ENCODE measurements at places on chromosomes 16 and 17.

DNA sequence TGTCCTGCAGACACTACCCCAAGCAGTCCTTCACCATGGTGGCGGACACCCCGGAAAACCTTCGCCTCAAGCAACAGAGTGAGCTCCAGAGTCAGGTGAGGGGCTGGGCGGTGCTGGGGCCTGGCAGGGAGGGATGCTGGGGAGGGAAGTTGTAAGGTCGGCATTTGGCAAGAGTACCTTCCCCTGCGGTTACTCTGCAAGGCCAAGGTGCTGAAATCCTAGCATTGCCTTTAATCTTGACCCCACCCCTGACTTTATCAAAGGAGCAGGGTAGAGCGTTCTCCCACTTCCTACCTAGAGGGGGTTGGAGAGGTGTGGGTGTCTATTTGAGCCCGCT lies 20.5 kb downstream of the LASP1 start:
- DNase-seq = no peak

DNA sequence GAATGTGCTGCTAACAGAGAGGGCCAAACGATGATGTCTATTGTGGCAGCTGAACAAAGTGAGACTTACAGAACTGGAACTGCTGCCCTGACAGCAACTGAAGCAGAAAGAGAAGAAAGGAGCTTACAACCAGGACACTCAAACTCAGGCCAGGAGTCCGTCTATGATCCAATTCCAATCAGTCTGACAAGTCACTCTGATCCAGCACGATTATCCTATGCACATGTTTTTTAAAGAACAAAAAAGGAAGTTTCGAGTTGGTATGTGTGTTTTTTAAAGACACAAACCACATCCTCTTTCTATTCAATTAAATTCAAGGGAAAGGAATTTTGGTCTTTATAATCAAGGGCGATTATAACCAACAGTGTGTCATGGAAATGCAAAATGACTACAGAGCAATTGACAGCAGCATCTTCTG lies 42.4 kb upstream of the MTMR4 start:
- no peak for DNase-seq

- no peak for DNase-seq
Observed at GRCh38 chr16:49754495-49755312, 101.2 kb downstream of the ZNF423 start.

- no peak for DNase-seq
Observed at GRCh38 chr17:1713160-1713877, 3.1 kb upstream of the TLCD2 start.

DNA sequence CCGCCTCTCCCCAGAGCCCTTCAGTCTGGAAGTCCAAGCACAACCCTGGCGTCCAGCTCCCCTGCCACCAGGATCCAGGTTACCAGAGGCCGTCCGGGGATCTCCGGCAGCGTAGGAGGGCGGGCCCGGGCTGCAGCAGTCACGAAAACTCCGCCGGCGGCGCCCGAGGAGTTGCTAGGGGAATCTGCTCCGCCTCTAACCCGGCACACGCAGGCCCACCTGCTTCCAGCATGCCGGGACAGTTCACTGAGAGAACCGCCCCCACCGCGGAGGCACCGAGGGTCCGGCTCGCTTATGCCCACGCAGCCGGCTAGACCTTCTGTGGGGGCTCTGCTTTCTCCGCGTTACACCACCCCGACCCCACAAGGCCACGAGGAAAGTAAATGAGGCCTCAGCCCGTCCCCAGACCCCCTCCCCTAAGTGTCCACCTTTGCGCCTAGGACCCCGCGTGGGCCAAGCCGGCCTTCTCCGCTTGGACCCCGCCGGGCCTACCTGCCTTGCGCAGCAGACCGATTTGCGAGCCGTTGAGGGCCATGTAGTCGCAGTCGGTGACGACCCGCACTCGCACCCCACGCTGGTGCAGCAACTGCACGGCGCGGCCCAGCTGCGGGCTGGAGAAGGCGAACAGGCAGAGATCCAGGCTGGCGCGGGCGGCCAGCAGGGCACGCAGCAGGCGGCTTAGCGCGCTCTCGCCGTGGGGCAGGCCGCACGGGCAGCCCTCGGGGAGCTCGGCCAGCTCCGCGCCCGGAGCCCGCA lies 587 bp downstream of the PLD6 start:
- DNase-seq = peak; percentile 53

- no peak for DNase-seq
Observed at GRCh38 chr16:4303973-4304372, 11.9 kb upstream of the GLIS2 start.

GRCh38 chr17:81934098-81934757 lies 2.9 kb downstream of the PYCR1 start:
- DNase-seq = no peak

- DNase-seq = no peak
Observed at GRCh38 chr16:82761858-82762257, 135.1 kb downstream of the CDH13 start.

DNA sequence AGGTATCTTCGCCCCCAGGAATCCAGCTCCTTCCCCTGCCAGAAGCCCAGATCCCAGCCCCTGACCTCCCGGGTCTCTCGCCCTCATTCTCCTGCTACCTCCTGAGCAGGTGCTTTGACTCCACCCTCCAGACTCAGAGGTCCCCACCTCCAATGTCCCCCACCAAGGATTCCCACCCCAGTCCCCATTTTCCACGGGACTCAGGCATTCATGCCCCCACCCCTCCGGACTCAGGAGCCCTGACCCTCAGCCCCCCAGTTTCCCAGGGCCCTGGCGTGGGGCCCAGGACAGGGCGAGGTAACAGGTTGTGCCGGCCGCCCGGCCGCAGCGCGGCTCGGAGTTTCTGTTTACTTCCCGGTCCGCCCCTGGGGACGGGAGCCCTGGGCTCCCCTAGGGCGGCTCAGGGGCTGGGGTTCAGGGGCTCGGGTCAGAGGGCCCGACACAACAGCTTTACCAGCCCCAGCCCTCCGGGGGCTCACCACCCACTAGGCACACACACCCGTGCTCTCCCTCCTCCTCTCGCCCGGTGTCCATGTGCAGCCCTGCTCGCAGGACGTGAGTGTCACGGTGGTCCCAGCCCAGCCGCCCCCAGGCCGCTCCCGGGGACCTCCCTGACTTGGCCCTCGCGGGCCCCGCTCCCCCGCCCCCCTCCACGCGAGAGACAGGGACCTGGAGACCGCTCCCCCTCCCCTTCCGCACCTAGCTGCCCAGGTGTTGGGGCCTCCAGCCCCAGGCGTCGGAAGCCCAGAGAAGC lies 595 bp downstream of the BICDL2 start:
- DNase-seq = no peak

GRCh38 chr17:67139289-67139688 lies 94.9 kb downstream of the CACNG1 start:
- DNase-seq = no peak

DNA sequence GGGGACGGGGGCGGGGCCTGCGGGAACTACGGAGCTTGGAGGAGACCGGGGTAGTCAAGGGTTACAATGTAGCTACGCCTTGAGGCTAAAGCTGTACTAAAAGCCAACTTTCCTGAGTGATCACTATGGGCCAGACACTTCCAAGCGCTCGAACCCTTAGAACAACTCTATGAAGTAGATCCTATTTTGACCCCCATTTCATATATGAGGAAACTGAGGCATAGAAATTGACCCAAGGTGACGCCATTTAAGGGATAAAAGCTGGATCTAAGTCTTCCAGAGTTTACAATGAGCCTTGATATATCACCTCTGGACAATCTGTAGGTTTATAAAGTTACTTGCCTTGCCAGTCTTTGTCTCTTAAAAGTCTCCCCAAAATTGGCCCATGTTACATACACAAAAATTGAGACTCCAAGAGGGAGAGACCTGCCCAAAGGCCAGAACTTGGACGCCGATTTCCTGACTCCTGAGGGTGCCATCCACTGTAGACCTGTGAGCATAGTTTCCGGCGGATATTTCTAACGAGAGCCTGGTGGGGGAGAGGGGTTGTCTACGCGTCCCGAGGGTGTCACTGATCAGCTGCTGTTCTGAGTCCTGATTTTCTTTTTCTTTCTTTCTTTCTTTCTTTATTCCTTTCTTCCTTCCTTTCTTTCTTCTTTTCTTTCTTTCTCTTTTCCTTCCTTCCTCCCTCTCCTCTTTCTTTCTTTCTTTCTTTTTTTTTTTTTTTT lies 555 bp upstream of the NCBP3 start:
- no peak for DNase-seq

DNA sequence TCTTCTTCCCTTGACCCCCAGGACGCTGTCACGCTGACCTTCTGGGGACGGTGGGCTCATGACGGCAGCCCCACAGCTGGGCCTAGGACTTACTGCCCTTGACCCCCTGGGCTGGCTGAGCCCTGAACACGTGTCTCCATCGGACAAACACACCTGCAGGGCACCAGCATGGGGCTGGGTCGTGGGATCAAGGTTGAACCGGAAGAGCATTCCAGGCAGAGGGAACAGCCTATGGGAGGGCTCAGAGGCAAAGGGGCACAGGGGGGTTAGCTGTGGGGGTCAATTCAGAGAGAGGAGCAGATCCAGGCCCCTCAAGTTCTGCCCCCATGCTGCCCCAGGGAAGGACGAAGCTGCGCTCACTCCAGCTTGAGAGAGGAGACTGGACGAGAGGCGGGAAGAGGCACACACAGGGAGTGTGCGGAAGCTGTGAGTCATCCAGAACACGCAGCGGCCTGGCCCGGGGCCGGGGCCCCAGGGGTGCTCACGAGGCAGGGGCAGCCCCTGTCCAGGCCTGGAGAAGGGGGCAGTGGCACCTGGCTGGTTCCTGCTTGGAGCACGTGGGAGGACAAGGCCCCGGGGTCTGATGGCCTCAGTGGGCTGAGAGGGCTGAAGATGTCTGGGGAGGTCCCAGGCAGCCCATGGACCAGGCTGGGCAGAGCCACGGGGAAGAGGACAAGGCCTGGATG lies 9.9 kb downstream of the SSTR5 start:
- DNase-seq = no peak

- no peak for DNase-seq
Observed at GRCh38 chr16:31182391-31182790, 2.5 kb downstream of the FUS start.

- no peak for DNase-seq
Observed at GRCh38 chr16:72908362-72909167, 139.4 kb downstream of the ZFHX3 start.

DNA sequence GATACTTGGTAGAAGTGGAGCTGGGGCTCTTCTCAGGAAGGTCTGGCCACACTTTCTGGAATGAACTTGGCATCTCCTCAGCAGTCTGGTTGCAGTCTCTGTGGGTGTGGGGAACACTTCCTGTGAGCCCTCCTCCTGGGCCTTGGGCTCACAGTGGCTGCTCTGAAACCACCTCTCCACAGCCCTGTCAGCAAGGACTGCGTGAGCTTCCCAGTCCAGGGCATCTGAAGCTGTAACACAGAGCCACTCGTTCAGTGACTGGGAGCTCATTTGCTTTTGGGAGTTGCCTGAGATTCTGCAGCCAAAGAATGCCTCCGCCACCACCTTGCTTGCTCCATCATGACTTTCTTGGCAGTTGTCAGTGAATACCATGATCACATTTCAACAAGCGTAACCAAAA lies 60.0 kb downstream of the CLEC16A start:
- DNase-seq = no peak

DNA sequence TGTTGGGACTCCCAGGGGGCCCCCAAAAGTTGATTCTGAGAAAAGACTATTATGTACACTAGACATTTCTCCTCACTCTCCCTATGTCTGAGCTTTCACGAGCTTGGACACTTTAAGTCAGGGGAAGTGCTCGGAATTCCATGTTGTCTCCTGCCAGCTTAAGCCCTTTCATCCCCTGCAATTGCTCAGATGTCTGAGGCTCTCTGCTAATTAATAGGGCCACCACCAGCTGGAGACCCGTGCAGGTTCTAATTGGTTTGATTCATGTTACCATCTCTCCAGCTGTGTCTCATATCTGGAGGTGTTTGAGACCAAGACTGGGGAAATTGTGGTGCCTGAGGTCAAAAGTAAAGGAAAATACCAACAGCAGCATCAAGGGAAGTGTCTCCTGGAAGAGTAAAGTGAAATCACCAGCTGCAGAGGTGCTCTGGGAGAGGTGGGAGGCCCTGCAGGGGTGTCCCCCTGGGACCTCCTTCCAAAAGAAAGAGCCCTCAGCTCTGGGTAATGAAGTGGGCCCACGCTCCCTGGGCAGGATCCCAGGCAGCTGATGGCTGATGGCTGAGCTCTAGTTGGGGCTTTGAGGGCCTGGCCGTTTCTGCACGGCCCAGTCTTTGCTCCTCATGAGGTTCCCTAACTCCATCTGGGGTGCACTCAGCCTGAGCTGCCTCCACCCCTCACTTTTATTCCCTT lies 5.8 kb upstream of the UTS2R start:
- no peak for DNase-seq

GRCh38 chr17:69870751-69871199 lies 204.2 kb upstream of the KCNJ16 start:
- no peak for DNase-seq

DNA sequence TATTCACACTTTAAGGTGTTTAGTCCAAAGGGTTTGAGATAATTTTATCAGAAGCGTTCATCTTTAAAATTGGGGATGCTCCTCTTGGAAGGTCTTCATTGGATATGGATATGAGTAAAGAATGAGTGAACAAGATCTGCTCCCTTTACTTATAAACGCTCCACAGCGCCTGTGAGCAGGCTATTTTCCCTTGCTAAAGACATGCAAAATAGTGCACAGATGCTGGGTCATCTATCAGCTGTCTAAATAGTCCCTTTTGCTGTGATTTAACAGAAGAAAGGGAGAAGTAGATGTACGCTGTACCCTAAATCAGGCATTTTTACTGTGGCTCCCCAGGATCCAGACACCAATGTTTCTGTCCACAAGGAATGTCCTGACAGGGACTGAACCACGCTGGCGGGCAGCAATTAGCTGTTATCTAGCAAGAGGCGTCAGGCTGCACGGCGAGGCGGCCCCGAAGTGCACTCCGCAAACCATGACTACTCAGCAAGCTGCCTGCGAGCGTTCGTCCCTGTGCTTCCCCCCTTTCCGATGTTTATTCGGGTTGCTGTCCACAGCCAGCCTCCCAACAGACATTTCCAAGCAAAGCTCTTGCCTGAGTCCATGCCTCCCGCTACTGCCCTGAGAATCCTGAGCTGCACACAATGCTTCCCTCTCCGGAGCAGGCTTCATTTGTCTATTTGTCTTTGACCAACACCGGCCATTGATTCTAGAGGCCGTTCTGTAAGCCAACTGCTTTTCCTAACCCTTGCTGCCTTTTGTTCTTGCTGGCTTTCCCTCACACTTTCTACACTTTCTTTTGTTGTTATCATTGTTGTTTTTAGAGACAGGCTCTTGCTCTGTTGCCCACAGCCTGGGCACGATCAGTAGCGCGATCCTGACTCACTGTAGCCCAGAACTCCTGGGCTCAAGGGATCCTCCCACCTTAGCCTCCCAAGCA lies 55.7 kb upstream of the CNEP1R1 start:
- DNase-seq = no peak

DNA sequence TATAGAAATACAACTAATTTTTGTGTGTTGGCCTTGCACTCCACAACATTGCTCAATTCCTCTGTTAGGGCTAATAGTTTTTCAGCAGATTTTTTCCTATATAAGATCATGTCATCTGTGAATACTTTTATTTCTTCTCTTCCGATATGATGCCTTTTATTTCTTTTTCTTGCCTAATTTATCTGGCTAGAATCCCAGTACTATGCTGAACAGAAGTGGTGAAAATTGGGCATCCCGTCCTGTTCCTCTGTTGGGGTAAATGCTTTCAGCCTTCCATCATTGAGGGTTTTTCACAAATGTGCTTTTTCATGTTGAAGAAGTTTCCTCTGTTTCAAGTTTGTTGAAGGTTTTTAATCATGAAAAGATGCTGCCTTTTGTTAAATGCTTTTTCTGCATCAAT lies 22.7 kb upstream of the TNFRSF13B start:
- no peak for DNase-seq

GRCh38 chr16:57358086-57358420 lies 530 bp upstream of the CCL22 start:
- no peak for DNase-seq

- no peak for DNase-seq
Observed at GRCh38 chr16:23342083-23342640, 40.1 kb downstream of the SCNN1B start.

Measured in stimulated activated CD8-positive, alpha-beta memory T cell treated with anti-CD3 and anti-CD28 coated beads, Interleukin-4, amount 100 ng/mL, for 24 hours (primary cell).